GM12892 (cell line): ENCODE measurements at places on chromosomes 2 and 18.

DNA sequence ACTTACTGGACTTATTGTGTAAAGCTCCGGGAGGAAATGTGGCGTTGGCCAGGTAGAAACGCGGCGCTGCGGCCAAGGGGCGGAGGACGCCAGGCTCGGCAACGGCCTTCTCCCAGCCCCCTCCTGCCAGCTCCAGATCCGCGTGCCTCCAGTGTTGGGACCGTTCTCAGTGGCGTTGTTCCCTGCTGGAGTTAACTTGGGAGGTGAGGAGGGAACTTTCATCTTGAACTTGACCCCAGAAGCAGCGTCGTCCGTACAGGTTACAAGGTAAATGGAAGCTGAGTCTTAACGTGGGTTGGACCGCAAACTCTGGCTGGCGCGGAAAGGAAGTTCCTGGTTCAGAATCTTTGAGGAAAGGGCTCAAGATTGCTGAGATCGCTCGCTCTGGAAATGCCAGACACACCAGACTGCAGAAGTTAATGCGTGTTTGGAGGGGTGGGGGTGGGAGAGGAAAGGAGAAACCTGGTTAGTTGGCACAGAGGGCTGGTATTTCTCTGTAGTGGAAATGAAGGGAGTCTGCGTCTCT, 1.3 kb downstream of the TANC1 start:
- DNase-seq: no peak

DNA sequence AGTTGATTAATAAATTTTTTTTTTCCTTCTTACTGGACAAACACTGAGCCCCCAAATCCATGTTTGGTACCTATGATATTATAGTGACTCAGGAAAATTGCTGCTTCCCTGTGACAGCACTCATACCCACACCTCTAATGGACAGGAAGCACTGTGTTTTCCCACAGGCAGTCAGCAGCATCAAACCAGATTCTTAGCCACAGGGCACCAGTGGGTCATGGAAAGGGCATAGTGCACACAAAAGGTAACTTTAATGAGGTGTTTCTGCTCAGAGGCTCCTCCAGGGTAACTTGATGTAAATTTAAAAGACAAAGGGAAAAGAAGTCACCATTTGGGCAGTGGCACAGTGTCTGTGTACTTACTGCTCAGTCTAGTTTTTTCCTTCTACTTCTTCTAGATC, 34.1 kb downstream of the SERPINB11 start:
- DNase-seq: no peak

GRCh38 chr2:102735416-102736109, 26.3 kb upstream of the TMEM182 start:
- no peak for DNase-seq

- DNase-seq: no peak
Measured at GRCh38 chr2:134368009-134368817, 114.3 kb downstream of the MGAT5 start.

GRCh38 chr2:120515759-120516678, 170.1 kb downstream of the INHBB start:
- no peak for DNase-seq

DNA sequence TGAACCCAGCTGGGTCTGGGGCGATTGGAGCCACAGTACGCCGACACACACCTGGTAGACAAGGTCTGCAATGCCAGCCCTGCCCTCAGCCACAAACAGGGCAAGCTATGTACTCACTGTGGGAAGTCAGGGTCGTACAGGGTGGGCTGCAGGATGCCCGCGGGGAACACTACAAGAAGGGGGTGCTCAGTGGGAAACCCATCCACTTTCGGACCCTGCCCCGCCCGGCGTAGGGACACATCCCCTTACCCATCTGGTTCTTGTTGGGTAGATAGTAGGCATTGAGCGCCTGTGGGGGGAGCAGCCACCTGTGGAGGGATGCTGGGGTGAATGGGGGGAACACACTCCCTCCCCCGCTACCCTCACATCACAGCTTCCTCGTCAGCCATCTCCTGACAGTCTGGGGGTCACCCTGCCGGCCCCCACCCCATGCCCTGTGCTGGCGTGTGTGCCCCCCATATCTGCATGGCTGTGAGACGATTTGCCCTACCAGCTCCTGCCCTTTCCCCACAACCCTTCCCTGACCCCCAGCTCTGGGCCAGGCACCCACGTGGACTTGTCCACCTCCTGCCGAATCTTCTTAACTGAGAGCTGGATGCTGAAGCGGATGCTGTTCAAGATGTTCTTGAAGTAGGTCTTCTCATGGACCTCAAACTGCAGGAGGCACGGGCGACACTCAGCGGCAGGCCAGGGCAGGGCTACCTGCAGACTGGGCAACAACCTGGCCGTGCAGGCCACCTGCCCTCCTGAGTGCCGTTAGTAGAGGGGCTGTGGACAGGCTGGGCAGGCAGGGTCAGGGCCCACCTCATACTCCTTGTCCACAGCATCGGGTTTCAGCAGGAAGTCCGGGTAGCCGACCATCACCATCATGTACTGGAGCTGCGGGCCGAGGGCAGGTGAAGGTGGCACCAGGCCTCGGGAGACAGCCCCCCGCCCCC, 5.1 kb downstream of the ECEL1 start:
- DNase-seq: no peak

- no peak for DNase-seq
Measured at GRCh38 chr2:222960126-222960525, 91.9 kb upstream of the KCNE4 start.

- no peak for DNase-seq
Measured at GRCh38 chr2:22800412-22800811, 584.6 kb upstream of the KLHL29 start.

GRCh38 chr18:225745-226144, 42.1 kb downstream of the THOC1 start:
- DNase-seq: no peak

DNA sequence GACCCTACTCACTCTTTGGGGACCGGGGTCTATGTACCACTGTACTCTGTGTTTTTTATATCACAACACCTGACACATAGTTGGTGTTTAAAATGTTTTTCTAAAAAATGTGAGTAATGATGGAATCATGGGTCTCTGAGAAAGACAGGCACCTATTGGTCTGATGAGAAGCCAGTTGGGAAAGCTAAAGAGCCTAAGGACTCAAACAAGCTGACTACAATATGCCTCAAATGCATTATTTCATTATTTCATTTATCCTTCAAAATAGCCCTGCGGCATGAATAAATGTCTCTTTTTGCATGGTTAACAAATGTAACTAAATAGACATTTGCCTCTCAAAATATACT, 102.9 kb upstream of the SCN1A start:
- no peak for DNase-seq

- no peak for DNase-seq
Measured at GRCh38 chr2:220272656-220273055, 645.2 kb downstream of the SLC4A3 start.

DNA sequence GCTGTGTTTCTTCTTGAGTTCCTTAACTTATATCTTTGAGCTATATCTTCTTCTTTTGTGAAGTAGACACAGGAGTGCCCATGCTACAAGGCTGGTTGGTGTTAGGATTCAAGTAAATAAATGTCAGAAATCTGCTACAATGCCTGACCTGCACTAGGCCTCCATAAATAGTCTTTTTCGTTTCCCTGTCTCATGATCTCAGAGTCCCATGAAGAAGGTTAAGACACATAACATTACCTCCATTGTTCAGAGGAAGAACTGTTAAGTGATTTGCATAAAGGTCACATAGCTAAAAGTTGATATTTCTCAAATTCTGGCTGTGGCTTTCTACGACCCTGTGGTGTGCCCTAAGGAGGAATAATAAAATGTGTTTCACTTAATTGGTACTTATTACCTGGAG, 228.4 kb downstream of the KCNS3 start:
- DNase-seq: no peak

DNA sequence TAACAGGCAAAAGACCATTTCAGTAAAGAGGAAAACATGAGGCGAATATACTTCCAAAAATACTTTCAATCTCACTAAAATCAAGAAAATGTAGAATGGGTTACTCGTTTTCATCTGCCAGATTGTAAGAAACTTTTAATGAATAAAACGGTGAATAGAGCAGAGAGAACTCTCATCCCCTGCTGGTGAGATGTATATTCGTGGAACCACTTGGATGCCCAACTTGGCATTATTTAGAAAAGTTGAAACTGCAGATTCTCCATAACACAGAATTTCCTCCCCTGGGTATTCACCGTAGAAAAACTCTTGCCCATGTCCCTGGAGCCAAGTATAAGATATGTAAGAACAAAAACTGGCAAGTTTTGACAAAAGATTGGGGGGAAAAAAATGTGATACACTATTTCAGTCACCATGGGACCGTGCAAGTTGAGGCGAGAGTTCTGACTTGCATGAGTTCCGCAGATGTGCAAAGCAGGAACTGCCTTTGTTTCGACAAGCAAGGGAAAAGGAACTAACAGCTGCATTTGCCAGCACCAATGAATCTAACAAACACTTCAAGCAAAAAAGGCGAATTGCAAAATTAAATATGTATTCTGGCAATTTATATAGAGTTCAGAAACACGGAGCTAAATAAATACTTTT, 14.8 kb downstream of the TIMM21 start:
- no peak for DNase-seq

- DNase-seq: no peak
Measured at GRCh38 chr2:159506764-159507440, 109.4 kb downstream of the BAZ2B start.

DNA sequence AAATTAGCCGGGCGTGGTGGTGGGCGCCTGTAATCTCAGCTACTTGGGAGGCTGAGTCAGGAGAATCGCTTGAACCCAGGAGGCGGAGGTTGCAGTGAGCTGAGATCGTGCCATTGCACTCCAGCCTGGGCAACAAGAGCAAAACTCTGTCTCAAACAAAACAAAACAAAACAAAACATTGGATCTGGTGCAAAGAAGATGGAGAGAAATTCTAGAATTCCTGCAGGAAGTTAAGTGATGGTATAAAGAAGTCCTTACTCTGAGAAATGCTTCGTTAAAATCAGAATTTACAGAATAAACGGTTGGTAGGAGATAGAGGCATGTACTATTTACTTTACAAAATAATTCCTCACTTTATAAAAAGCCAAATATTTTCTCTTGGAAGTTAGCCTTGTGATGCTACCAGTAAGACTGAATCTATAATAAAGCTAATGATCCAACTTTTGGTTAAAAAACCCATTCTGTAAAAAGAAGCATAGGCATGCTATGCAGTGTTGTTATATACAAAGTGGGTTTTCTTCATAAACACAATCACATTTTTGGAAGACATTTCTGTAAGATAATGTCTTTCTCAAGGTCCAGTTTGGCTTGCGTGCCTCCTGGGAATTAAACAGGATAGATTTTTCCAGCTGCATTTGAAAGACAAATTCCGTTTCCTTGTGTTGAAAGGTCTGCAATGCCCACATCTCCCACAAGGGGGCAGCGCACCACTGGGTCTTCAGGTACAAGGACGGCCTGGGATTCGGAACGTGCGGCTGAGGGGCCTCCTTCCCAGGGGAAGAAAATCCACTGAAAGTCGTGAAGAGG, 35.6 kb upstream of the PNO1 start:
- DNase-seq: peak; percentile 13

- no peak for DNase-seq
Measured at GRCh38 chr2:126343136-126343535, 312.8 kb upstream of the GYPC start.

- no peak for DNase-seq
Measured at GRCh38 chr2:122132147-122132691, 376.8 kb downstream of the TSN start.

GRCh38 chr2:176768185-176768584, 444.4 kb upstream of the HNRNPA3 start:
- no peak for DNase-seq

GRCh38 chr2:181674461-181674860, 5.9 kb downstream of the NEUROD1 start:
- DNase-seq: no peak

DNA sequence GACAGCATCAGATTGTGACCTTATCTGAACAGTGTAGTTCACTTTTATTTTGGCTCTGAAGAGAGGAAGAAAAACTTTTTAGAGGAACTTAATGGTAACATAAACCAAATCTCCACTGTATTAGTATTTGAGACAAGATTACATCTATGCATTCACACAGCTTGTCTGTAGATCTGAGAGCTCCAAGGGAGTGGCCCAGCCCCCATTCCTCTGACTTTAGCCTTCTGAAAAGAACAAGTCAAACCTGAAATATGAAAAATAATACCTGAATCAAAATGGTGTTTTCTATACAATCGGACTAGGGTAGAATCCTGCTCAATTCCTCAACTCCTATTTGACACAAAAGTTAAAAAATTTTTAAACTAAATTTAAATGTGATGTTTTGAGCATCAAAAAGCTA, 23.1 kb downstream of the STARD7 start:
- no peak for DNase-seq

DNA sequence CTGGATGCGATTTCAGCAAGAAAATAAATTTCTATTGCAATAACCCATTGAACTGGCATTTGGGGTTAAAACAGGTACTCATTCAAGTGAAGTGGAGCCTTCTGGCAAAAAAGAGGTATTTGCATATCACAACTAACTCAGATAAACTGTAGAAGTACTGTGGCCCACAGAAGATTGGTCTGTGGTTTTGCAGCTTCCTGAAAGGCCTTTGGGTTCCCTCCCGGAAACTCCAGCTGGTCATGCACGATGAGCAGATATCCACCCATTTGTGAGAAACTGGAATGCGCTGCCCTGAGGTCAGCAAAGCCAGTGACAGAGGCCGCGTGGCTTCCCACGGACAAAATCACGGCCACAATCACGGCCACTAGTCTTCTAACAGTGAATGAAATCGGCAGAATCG, 106.3 kb downstream of the EPHA4 start:
- no peak for DNase-seq

DNA sequence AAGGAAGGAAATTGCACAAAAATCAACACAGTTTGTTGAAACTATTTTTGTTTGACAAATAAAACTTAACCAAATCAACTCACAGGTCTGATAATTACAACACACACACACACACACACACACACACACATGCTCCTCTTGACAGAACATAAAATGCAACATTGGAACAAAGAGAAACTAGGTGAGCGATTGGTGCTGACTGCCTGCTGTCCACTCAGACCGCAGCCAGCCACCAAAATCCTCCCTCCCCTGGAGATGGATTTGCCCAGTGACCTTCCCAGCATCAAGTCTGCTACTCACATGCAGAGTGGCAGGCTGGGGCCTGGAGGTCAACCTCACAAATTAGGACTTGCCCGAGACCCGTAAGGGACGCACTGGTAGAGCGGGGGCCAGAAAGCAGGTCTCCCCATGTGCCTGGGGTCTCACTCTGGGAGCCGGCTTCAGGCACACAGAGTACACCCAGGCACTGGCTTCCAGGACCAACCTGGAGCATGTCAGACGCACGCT, 61.4 kb downstream of the DIPK1C start:
- no peak for DNase-seq

DNA sequence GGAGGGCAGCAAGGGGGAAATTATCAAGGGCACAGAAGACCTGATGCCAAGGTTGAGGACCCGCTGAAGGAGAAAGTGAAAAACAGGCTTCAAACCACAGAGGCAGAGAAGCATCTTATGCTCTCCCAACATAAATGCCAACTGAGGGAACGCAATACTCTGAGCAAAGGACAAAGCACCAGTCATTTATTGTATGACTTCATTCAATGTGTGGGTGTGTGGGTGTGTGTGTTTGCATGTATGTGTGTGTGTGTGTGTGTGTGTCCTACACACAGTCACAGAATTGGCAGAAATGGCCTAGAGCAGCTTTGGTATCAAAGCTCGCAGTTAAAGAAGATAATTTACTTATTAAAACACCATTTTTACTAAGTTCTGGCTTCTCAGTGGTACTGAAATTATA, 51.4 kb downstream of the UXS1 start:
- no peak for DNase-seq

- DNase-seq: no peak
Measured at GRCh38 chr2:188294352-188294926, 2.8 kb downstream of the GULP1 start.
